SK-N-SH (cell line): ENCODE measurements at places on chromosomes 11 and 22. TPM values are rescaled to one million over a fixed set of nuclear protein-coding genes. Genes with fewer than 3 reads are reported as not detected.

Gene ACRV1
- polyA plus RNA-seq, result not detected in 2 replicates

Gene WNT7B
- 0.13 TPM in 1 of 2 replicates, not detected in the other for polyA plus RNA-seq

Gene APOL6
- 0.88 and 0.90 TPM in 2 replicates for polyA plus RNA-seq

GRCh38 chr11:9757809-9758636 lies 94.1 kb downstream of the SWAP70 start:
- peaks cover 31% of the 10 kb centered on the region for H3K4me1 ChIP-seq
- peak; percentile 99 for DNase-seq
- H3K27me3 ChIP-seq, result no peaks in the 10 kb centered on the region
- H3K36me3 ChIP-seq, result no peaks in the 10 kb centered on the region

DNA sequence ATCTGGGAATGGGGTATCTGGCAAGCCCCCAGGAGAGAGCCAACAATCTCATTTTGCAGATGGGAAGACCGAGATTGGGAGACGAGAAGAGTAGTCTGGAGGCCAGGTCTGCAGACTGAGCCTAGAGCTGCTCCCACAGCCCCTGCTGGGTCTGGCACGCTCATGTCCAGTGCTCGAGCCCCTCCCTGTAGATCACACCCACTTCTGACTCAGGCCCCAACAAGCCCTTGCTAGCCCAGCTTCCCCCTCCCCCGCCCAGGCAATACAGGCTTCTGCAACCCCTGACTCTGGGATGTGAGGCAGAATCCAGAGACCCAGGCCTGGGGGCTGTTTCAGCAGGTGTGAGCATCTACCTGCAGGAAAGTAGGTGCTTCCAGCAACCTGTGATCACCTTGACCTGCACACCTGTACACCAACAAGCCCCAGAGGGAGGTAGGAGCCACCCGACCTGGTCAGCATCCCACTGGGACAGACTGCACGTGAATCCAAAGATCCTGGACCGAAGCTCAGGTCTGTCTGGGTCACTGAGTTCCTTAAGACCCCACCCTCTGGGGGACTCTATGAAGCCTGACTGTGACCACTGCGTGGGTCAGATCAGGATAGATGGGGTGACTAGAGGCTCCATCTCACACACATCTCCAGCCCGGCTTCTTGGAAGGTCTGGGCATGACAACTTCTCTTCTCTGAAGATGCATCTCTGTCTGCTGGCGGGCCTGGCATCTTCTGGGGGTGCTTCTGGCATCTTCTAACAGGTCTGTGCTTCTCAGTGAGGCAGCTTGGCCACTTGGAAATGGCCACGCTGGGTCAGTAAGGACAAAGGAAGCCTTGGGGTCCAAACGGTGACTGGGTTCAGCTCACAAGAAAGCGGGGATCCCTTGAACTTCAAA lies 29.3 kb downstream of the LINC01488 start:
- no peak overlapping the region for H3K27ac ChIP-seq
- no peaks in the 10 kb centered on the region for H3K36me3 ChIP-seq
- H3K4me3 ChIP-seq, result no peak overlapping the region
- no peaks in the 10 kb centered on the region for H3K27me3 ChIP-seq
- peaks cover 10% of the 10 kb centered on the region; the same call in 1 of the 2 replicates for H3K4me1 ChIP-seq

Gene OR52I1
- not detected in 2 replicates for polyA plus RNA-seq

Gene F2
- polyA plus RNA-seq, result 0.07 TPM in 1 of 2 replicates, not detected in the other

DNA sequence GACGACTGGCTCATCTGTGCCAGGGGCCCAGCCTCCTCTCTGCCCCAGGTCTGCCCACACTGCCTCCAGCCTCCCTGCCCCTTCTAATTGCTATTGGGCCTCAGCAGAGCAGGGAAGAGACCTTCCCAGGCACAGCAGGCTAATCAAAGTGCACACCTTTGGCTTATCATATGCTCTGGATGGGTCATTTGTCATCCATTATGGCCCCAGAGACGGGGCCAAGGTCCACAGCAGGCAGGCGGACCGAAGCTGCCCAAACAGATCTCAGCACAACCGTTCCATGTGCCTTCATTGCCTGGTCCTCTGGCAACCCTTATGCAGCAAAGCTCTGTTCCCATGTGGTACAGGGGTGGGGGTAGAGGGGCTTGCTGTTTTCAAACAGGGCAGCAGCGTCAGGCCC lies 66.6 kb downstream of the TP53I11 start:
- no peaks in the 10 kb centered on the region for H3K27me3 ChIP-seq
- no peak for DNase-seq
- no peak overlapping the region for H3K4me3 ChIP-seq
- H3K27ac ChIP-seq, result no peak overlapping the region

DNA sequence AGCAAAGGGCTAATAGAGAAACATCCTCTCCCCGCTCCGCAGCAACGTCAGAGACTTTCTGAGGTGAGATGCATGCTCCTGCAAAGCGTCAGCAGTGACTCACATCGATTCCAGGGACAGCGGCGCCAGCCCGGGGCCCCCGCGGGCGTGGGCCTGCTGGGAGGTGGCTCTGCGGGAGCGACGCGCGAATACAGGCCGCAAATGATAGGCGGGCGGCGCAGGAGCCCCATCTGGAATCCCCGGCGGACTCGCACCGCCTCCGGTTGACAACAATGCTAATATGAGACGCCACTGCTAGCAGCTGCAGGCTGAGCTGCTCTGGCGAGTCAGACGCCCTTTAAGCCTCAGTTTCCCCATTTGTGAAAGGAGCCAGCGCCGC lies 557 bp downstream of the RANGAP1 start:
- H3K4me3 ChIP-seq, result peak overlapping the region; percentile 63
- H3K27me3 ChIP-seq, result no peaks in the 10 kb centered on the region
- H3K4me1 ChIP-seq, result peaks cover 4% of the 10 kb centered on the region; the same call in 1 of the 2 replicates
- DNase-seq, result peak; percentile 64
- peak overlapping the region; percentile 58 for H3K27ac ChIP-seq
- peaks cover 3% of the 10 kb centered on the region for H3K36me3 ChIP-seq

GRCh38 chr11:133977067-133977677 lies 20.4 kb upstream of the IGSF9B start:
- peaks cover 2% of the 10 kb centered on the region; the same call in 1 of the 2 replicates for H3K4me1 ChIP-seq
- H3K27ac ChIP-seq, result no peak overlapping the region
- H3K36me3 ChIP-seq, result no peaks in the 10 kb centered on the region
- H3K27me3 ChIP-seq, result no peaks in the 10 kb centered on the region; the same call in 1 of the 2 replicates

Gene CNGA4
- 0.08 and 0.13 TPM in 2 replicates for polyA plus RNA-seq

DNA sequence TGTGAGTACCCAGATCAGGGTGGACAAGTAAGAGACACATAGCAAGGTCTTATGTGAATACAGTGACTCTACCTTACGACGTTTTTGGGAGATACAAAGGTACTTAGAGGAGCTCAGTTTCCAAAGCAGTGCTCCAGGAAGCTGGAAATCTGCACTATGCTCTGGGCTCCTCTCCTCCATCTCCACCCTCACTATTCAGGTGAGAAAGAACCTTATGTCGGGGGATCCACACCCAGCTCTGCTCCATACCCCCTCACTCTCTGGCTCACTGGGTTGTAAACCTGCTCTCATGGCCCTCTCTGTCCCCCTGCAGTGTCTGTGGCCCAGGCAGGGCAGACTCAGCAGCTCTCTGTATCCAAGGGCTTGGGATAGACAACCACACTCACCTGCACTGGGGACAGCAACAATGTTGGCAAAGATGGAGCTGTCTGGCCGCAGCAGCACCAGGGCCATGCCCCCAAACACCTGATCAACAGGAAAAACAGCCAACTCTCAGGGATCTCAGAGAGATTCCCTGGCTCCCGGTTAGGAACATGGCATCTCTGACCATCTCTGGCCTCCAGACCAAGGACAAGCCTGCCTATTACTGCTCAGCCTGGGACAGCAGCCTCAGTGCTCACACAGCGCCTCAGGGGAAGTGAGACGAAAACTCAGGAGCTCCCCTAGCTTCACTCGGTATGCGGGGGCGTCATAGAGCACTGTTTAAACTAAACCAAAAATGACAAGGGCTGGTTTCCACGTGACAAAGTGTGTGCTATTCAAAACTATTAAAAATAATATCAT lies 60.9 kb upstream of the TOP3B start:
- DNase-seq, result no peak
- no peak overlapping the region for H3K4me3 ChIP-seq
- no peaks in the 10 kb centered on the region for H3K4me1 ChIP-seq
- no peaks in the 10 kb centered on the region for H3K36me3 ChIP-seq

GRCh38 chr11:2928605-2929530 lies at the start of gene PHLDA2:
TSS of gene PHLDA2 (minus strand) at chr11:2929420. CDS start at chr11:2929364, 56 bp downstream.
- H3K27me3 ChIP-seq, result no peaks in the 10 kb centered on the region
- peak; percentile 74 for DNase-seq
- H3K4me3 ChIP-seq, result peak within 1 kb of the TSS; percentile 46
- H3K27ac ChIP-seq, result peak within 1 kb of the TSS; percentile 60; the same call in 1 of the 2 replicates

DNA sequence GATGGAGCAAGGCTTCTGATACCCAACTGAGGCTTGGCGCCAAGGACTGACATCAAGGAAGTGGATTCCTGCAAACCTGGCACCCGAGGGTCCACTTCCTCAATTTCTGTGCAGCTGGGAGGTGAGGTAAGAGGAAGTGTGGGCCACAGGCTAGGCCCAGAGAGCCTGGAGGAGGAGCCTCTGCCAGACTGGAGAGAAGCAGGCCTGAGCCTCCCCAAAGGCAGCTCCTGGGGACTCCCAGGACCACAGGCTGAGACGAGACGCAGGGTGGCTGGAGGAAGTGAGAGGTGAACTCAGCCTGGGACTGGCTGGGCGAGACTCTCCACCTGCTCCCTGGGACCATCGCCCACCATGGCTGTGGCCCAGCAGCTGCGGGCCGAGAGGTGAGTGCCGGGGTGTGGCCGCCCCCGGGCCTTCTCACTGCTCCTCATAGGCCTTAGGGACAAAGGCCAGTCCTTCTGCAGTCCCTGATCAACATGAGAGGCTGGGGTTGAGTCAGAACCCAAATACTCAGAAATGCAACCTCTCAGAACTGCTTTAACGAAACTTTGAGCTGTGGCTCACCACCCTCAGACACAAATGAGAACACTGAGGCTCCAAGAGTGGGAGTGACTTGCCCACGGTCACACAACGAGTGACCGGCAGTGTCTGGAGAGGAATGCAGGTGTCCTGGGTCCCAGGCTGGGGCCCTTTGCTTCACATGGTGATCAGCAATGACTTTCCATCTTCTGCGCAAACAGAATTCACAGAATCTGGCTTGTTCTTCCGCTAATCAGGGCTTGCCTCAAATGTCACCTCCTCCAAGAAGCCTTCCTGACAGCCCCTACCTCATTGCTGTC lies at the start of gene NCF4:
NCF4 (plus strand) TSS at position 186 of the 839 bp plus-strand sequence; CDS start at position 352, 166 bp downstream.
- DNase-seq, result no peak
- H3K36me3 ChIP-seq, result no peaks in the 10 kb centered on the region
- H3K4me3 ChIP-seq, result no peak within 1 kb of the TSS

- H3K4me3 ChIP-seq, result no peak overlapping the region
- H3K4me1 ChIP-seq, result no peaks in the 10 kb centered on the region; the same call in none of the 2 replicates
- no peaks in the 10 kb centered on the region for H3K27me3 ChIP-seq
- no peaks in the 10 kb centered on the region for H3K36me3 ChIP-seq
- H3K27ac ChIP-seq, result peak overlapping the region; percentile 64; the same call in 1 of the 2 replicates
- no peak for DNase-seq
These were observed 128.2 kb downstream of the SGSM3 start for GRCh38 chr22:40498420-40499208.

Gene C11orf86
- polyA plus RNA-seq, result 0.06 and 0.08 TPM in 2 replicates

DNA sequence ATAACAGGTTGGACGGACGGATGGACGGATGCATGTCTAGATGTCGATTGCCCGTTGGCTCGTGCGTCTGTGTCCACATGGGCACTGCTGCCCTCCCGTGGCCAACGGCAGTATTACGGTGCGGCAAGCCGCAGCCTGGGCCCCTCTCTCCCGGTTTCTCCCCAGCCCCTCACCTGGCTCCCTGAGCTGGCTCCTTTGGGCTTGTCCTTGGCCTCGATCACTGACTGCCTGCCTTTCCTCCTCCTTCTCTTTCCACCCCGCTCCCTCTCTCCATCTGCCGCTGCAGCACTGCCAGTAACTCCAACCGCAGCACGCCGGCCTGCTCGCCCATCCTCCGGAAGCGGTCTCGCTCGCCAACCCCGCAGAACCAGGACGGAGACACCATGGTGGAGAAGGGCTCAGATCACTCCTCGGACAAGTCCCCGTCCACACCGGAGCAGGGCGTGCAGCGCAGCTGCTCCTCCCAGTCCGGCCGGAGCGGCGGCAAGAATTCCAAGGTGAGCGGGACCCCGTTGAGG lies 77.3 kb downstream of the SCN3B start:
- DNase-seq, result peak; percentile 91
- no peaks in the 10 kb centered on the region for H3K27me3 ChIP-seq
- peaks cover 16% of the 10 kb centered on the region; the same call in 1 of the 2 replicates for H3K4me1 ChIP-seq
- H3K4me3 ChIP-seq, result no peak overlapping the region
- H3K27ac ChIP-seq, result no peak overlapping the region

DNA sequence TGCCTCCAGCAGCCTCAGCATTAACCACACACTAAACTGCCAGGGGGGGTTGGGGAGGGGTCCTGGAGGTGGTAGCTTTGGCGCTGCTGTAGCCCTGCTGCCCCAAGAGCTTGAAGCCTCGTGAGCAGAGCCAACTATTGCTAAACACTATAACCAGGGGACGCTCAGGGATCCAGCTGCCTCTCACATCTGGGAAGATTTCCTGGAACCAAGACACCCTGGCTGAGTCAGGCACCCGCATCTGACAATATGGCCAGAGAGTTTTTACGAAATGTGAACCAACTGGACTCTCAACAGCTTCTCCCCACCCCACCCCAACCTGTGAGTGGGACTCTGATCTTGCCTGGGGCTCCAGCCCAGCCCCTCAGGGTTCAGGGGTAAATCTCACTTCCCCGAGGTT lies 14.3 kb downstream of the C1QTNF6 start:
- peak; percentile 4 for DNase-seq
- H3K27me3 ChIP-seq, result no peaks in the 10 kb centered on the region
- H3K27ac ChIP-seq, result no peak overlapping the region
- H3K4me3 ChIP-seq, result no peak overlapping the region

DNA sequence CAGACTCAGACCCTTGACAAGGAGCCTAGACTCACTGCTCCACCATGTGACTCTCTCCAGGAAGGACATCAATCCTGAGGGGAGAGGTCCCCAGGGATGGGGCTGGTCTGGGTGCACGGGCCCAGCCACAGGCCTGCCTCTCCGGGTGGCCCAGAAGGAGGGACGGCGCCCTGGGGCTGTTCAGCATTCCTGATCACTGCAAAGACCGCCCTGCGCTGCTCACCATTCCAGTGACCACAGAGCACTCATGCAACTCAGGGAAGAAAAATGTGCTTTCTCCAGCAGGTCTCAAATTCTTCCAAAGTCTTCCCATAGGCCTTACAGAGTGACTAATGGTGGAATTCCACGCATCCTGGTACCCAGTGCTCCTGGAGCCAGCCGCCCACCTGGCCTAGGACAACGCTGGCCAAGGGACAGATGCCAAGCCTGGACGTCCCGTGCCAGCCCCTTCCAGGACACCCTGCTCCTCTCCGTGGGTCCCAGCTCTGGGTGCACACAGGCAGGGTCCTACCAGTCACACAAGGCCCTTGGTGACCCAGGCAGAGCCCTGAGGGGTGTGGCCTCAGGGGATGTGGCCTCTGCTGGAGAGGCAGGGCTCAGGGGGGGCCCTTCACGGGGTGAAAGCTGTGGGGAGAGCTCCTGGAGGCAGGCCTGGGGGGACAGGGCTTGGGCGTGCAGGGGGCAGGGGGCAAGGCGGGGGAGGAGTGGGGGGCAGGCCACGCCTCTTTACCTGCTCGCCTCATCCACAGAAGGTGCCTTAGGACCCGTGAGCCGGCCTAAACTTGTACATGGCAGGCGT lies 178.8 kb downstream of the IGLL1 start:
- DNase-seq, result no peak
- H3K27me3 ChIP-seq, result no peaks in the 10 kb centered on the region
- peaks cover 50% of the 10 kb centered on the region; the same call in 1 of the 2 replicates for H3K4me1 ChIP-seq
- H3K36me3 ChIP-seq, result no peaks in the 10 kb centered on the region
- H3K27ac ChIP-seq, result peak overlapping the region; percentile 32; the same call in 1 of the 2 replicates
